CD8-positive, alpha-beta memory T cell (primary cell): ENCODE measurements at places on chromosomes 11 and 22.
A peak's percentile ranks its signal among the peaks of the same experiment; 100 is the strongest.

DNA sequence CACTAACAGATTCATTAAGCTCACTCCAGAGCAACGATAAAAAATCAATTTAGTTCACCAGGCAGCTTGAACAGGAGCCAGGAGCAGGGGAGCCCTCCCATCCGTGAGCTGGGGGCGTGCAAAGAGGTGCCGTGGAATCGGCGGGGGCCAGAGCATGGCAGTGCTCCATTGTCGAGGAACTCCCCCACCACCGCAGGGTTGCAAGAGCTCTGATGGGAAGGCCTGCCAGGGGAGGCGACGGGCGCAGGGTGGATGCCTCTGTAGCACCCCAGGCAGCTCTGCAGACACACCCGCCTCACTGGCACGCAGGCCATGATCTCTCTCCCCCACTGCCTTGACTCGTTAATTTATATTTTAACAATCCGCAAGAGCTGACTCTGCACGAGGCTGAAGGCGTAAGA, 433.2 kb downstream of the MIAT start:
- no peak overlapping the region for H3K4me3 ChIP-seq
- no peak overlapping the region for H3K27ac ChIP-seq
- peaks cover 3% of the 10 kb centered on the region for H3K27me3 ChIP-seq
- H3K36me3 ChIP-seq = no peaks in the 10 kb centered on the region
- no peaks in the 10 kb centered on the region for H3K4me1 ChIP-seq

DNA sequence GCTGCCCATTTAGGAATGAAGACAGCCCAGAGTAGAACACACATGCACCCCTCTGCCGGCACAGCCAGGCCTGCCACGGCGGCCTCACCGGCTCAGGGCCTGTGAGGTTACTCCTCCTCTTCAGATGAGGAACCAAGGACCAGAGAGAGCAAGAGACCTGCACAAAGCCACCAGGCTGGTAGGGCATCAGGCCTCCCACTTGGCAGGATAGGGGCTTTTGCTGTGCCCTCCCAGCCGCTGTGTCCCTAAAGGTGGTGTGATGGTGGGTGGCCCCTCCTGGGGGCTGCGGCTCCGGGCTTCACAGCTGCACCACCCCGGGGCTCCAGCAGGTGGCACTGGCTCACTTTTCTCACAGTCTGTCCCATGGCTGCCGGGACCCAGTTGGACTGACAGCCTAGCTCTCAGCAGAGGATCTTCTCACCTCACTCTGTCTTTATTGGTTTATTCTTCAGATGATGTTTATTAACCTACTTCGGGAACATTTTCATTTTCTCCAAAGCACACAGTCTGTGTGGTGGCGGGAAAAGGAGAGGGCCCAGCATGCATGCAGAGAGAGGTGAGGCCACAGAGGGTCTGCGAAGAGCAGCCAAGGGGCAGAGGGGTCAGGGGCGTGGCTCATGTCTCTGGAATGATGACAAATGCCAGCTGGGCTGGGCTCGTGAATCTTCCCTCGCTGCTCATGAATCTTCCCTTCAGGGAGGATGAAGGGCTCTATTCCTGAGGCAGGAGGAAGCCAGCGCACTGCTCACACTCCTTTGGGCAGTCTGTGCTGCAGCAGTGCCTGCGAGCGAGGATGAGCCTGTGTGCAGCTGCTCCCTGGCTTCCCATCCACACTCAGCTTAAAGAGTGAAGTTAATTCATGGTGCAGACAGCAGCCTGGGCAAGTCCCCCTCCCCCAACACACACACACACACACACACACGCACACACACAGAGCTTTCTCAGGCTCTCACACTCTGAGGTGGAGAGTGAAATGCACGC, 101.1 kb upstream of the PITPNB start:
- H3K4me1 ChIP-seq = no peaks in the 10 kb centered on the region
- H3K36me3 ChIP-seq = no peaks in the 10 kb centered on the region
- no peaks in the 10 kb centered on the region for H3K27me3 ChIP-seq
- peak; percentile 21 for DNase-seq
- no peak overlapping the region for H3K27ac ChIP-seq

DNA sequence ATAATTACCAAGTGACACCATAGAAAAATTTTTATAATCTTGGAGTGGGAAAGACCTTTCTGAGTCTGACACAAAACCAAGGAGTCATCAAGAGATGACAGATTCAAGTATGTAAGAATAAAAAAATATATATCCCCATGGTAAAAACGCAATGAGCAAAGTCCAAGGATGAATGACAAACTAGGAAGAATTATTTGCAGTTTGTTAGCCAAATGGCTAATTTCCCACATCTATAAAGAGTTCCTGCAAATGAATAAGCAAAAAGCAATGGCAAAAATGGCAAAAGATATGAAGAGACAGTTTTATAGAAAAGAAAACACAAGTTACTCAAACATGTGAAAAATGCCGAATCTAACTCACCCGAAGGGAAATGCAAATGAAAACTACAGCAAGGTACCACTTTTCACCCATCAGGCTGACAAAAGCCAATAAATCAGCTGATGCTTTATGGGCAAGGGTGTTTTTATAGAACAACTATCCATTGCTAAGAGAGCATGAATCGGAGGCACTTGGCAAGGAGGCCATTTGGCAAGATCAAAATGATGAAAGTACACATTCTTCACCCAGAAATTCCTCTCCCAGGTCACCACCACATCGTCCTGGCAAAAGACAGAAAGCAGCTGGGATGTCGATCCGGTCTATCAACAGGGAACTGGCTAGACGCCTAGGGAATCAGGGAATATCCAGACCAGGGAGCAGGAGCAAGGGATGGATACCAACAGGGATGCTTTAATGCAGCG, 21.1 kb upstream of the KLHL35 start:
- H3K4me1 ChIP-seq = no peaks in the 10 kb centered on the region
- DNase-seq = no peak
- no peak overlapping the region for H3K27ac ChIP-seq
- no peaks in the 10 kb centered on the region for H3K27me3 ChIP-seq

DNA sequence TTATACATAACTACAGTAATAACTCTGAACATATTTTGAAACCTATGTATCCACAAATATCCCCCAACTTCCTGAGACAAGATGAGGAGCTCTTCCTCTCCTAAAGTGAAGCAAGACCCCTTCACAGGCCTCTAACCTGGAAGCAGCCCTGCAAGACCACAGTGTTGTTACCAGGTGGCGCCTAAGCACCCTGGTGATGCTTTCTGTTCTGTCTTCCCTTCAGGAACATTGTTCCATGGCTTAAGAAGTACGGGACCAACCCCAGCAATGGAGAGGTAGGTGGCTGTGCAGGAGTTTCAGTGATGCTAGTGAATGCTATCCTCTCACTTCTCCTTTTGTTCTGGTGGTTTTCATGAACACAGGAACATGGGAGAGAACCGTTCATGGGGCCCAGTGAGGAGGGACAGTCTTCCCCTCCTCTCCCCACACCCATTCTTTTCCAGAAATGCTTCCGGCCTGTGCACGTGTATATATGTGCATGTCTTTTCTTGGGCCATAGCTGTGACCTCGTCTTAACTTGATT, 6.4 kb downstream of the PPIL2 start:
- no peak overlapping the region for H3K27ac ChIP-seq
- no peak overlapping the region for H3K4me3 ChIP-seq
- peaks cover 4% of the 10 kb centered on the region for H3K4me1 ChIP-seq
